ENCODE measurements at places on chromosomes 3 and 15. TPM values are rescaled to one million over a fixed set of nuclear protein-coding genes. Genes with fewer than 3 reads are reported as not detected.
A peak's percentile ranks its signal among the peaks of the same experiment; 100 is the strongest.

- DNase-seq, result no peak
These were observed 5.9 kb upstream of the SYNM start for GRCh38 chr15:99098991-99099390.

- DNase-seq, result peak; percentile 28
These were observed 400 bp downstream of the RAB43 start for GRCh38 chr3:129121016-129121791.

DNA sequence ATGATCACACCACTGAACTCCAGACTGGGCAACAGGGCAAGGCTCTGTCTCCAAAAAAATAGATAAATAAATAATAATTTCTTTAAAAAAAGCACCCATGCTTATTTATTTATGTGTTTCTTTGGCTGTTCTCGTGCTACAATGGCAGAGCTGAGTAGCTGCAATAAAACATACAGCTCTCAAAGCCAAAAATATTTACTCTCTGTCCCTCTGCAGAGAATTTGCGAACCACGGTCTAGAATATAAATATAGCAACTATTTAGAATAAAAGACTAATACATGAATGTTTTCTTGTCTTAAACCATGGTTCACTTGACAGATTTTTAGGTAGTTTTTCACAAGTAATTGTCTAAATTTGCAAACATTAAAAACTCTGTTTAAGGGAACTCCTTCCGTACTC, 72.7 kb downstream of the ADAM10 start:
- no peak for DNase-seq

The LRTM1 gene
- not detected for total RNA-seq

The TNFAIP8L3 gene
- 14.1 TPM for total RNA-seq

The TTLL3 gene
- total RNA-seq, result 8.9 TPM

All from psoas muscle (tissue), 8 donors.